ENCODE measurements at places on chromosomes 4 and X.

- DNase-seq: no peak
These were observed 387.5 kb upstream of the PPP1R2C start for GRCh38 chrX:43165343-43165920.

- DNase-seq: no peak
These were observed 28.6 kb downstream of the CBR4 start for GRCh38 chr4:168981460-168981859.

DNA sequence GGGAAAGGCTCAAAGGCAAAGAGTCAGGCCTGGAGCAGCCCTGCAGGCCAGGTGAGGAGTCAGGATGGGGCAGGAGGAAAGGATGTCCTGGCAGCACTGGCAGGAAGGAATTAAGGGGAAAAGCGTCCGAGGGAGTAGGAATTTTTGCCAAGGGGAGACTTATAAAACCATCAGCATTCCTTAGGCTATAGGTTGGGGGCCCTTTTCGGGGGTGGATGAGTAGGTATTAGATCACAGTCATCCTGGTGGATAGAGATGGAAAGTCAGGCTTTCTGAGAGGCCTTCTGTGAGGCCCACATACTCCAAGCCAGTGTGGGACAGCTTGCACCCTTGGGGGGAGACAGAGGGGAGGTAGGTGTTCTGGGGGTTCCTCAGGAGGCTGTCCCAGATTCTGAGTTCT lies 12.3 kb downstream of the STARD8 start:
- DNase-seq: no peak

- DNase-seq: no peak
These were observed 49.4 kb upstream of the USP38 start for GRCh38 chr4:143135358-143135757.

GRCh38 chr4:37338972-37339371 lies 94.4 kb downstream of the NWD2 start:
- DNase-seq: peak; percentile 30

GRCh38 chrX:31704938-31705337 lies 633.1 kb upstream of the FTHL17 start:
- DNase-seq: no peak

GRCh38 chr4:6471307-6472007 lies 957 bp downstream of the PPP2R2C start:
- DNase-seq: no peak

Data from NCI-H446 treated with DMSO at 0.1 percent for 48 hours (cell line).